AG09309 (cell line): ENCODE measurements at places on chromosomes 11 and 22.

DNA sequence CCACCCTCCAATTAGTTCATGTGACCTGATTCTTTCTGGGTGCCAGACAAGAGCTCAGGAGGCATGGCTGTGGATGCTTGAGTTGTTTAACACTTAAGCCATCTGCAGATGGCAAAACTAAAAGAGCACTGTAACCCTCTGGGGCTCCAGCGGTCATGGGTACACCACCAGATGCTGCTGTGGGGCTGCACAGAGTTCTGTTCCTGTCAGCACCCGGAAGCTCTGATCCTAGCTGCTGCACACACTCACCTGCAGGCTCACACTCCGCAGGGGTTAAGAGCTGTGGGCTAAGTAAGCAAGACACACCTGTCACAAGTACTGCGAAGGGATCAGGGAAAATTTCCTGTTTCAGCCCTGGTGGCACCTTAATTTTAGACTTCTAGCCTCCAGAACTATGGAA lies 307.8 kb downstream of the C11orf87 start:
- no peak for DNase-seq

- no peak for DNase-seq
Measured at GRCh38 chr22:29300807-29301601, 5.4 kb upstream of the GAS2L1 start.

GRCh38 chr11:18365741-18366140 lies 28.6 kb upstream of the LDHA start:
- no peak for DNase-seq

- DNase-seq = no peak
Measured at GRCh38 chr22:24768537-24769374, 5.8 kb downstream of the PIWIL3 start.

DNA sequence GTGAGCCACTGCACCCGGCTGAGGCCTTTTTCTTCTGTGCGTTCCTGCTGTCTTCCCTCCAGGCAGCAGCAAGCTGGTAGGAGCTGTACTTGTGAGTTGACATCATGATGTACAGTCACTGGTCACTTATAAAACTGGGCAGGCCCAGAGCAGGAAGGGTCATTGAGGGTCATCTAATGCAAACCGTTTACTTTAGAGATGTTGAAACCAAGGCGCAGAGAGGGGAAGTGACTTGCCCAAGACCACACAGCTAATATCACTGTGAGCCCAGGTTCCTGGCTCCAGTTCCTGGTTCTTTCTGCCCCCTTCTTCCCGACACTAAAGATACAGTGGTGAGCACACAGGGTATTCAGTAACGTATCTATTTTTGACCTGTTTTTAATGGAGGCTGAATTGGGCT lies 27.3 kb downstream of the PTPRJ start:
- no peak for DNase-seq
